SHP77 treated with DMSO at 0.1 percent for 48 hours (cell line): ENCODE measurements at places on chromosomes 6 and 20.

DNA sequence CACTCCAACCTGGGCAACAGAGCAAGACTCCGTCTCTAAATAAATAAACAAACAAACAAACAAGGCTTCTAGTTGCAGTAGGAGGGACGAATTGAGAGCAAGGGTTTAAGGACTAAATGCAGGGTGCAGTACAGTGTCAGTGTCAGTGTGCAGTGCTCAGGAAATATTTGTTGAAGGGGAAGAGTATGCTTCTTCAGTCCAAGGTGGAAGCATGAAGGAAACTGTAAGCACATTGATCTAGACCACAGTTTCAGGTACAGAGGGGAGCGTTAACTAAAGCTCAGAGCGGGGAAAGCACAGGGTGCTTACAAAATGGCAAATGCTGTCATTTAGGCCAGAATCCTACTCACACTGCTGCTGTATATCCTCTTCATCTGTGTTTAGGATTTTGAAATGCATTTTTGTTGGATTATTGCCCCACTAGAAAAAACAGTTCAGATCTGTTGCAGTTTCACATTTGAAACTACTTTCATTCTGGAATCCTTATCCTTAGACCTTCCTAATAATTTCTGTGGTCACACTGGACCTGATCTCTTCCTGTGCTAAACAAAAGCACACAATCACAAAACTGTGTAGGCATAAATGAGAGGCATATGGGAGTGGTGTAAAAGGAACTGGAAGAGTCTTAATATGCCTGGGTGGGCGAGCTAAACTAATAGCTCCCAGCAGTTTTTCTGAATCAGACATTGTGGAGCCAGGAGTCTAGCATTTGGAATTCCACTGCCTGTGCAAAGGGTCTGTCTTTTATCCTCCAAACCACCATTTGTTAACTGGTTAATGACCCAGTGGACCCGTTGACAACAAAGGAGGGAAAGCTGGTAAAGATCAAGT is 41.4 kb downstream of the CBFA2T2 start:
- no peak for DNase-seq

- no peak for DNase-seq
Measured at GRCh38 chr6:138647006-138647405, 126.6 kb upstream of the CCDC28A start.

GRCh38 chr6:110523451-110524021 is 47.1 kb upstream of the SLC22A16 start:
- no peak for DNase-seq

DNA sequence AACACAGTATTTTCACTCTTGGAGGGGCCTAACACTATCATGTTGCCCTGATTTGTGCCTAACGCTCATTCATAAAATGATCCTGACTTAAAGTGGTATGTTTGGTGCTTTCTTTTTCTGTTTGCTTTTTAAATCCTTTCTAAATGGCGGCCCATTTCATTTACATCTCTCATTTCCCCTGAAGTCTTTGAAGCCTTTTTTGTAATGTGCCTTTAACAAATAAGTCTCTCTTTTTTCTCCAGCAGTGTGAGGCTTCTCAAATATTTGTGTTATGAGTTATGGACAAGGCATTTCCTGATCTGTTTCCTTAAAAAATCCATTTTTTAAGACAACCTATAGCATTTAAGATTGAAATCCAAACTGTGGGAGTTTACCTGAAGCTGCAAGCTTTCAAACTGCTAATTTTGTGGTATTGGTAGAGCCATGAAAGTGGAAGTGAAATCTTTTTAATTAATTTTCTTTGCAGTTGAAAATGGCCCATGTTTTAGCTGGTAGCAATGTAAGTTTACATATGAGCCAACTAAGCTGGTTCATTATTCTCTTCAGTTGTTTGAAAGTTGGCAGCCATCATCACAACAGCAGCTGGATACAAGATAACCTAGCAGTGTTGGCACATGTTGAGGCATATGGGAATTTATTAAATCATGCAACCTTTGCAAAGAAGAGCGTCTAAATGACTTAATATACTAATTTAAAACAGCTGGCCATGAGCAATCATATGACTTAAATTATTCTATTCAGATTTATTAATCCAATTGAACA is 469.7 kb downstream of the CDKAL1 start:
- DNase-seq = no peak

DNA sequence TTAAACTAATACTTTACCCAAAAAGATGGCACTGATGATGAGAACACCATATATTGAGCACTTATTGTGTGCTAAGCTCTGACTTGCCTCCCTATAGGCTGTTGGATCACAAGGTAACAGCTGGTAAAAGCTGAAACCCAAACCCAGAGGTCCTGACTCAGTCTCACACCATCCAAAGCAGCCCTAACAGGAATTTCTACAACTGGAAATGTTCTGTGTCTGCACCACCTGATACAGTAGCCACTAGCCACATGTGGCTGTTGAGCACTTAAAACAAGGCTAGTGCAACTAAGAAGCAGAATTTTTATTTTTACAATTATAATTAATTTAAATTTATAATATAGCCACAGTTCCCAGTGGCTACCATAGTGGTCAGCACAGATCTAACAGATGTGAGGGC is 15.6 kb upstream of the MATN4 start:
- no peak for DNase-seq

- DNase-seq = no peak
Measured at GRCh38 chr20:3572151-3572550, 91.0 kb downstream of the GFRA4 start.
